ENCODE measurements at places on chromosomes 3 and 15. TPM values are rescaled to one million over a fixed set of nuclear protein-coding genes. Genes with fewer than 3 reads are reported as not detected.

Gene SPATA12
- polyA plus RNA-seq, result not detected

- no peak for DNase-seq
These were observed 273.6 kb upstream of the PROK2 start for GRCh38 chr3:72058493-72059081.

DNA sequence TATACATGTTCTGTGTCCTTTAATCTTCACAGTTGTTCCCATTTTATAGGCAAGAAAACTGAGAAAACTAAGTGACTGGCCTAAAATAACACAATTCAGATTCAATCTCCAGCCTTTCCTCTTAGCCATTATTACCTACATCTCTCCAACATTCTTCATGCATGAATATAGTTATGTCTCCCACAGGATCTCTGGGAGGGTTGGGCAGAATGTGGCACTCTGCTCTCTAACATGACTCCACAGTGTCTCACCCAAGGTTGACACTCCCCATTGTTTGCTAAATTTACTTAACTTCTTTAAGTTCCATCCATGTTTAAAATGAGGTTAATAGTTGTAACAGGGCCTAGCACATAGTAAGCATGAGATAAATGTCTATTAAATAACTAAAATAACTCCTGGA, 276.3 kb downstream of the ERC2 start:
- DNase-seq, result no peak

Gene SLC22A14
- not detected for polyA plus RNA-seq

GRCh38 chr15:32959077-32959476, 235.4 kb downstream of the FMN1 start:
- DNase-seq, result no peak

- peak; percentile 17 for DNase-seq
These were observed 922 bp downstream of the RAB11A start for GRCh38 chr15:65869954-65870871.

- DNase-seq, result peak; percentile 76
These were observed 19.4 kb upstream of the KIF23 start for GRCh38 chr15:69394556-69395282.

DNA sequence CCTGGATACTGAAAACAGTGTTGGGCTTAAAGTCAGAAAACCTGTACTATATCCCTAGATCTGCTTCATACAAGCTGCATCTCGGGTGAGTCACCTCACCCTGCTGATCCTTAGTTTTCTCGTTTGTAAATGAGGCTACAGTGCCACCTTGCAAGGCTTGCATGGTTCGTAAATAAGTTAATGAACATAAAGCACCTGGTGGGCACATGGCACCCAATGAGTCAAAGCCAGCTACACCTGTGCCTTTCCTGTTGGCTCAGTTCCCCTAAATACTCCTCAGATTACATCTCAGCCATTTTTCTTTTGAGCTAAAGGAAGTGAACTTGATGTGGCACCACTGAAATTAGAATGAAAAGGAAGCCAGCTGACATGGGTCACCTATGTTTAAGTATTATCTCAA, 26.5 kb downstream of the RTP1 start:
- no peak for DNase-seq

DNA sequence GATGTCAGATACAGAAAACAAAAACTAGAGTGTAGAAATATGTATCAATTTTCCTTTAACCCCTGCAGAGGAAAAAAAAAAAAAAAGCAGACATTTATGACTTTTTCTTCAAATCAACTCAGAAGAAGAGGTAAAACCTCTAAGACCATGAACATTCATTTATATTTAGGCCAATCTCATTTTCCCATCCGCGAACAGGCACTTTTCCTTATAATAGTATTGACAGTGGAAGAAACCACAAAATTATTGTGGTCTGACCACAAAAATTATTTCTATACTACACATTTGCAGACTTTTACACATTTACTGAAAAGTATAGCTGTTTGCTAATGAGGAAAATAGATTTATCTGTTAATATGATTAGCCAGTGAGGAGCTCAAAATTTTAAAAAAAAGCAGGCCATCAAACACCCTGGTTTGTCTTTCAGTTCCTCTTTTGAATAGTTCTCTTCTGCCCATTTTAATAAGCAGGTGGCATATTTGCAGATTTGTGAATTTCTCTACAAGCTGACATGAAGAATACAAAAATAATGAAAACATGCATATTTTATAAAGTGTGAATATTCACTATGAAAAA, 5.7 kb downstream of the OSBPL11 start:
- peak; percentile 57 for DNase-seq

- DNase-seq, result no peak
These were observed 66.0 kb downstream of the DCUN1D1 start for GRCh38 chr3:182914341-182914740.

DNA sequence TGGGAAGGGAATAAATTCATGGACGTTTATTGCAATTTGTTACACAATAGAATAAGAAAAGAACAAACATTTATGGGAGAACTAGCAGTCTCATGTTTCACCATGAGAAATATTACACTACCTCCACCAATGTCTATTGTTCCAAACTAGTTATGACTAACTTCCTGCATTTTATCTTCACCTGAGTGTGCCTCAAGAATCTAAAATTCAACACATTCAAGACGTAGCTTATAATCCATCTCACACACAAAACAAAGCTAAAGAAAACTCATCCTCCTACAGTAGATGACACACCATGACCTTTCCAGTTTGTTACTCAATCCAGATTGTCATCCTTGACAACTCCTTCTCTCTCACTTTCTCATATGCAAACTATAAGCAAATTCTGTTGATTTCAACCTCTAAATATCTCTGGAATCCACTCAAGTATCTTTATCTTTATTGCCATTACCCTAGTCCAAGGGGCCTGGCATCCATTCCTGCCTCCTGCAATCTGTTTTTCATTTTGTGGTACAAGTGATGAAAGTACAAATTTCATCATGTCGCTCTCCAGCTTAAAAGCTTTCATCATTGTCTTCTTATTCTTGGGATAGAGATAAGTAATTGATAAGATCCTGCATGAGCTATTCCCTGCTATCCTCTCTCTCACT, 229.9 kb downstream of the NR2F2 start:
- no peak for DNase-seq

DNA sequence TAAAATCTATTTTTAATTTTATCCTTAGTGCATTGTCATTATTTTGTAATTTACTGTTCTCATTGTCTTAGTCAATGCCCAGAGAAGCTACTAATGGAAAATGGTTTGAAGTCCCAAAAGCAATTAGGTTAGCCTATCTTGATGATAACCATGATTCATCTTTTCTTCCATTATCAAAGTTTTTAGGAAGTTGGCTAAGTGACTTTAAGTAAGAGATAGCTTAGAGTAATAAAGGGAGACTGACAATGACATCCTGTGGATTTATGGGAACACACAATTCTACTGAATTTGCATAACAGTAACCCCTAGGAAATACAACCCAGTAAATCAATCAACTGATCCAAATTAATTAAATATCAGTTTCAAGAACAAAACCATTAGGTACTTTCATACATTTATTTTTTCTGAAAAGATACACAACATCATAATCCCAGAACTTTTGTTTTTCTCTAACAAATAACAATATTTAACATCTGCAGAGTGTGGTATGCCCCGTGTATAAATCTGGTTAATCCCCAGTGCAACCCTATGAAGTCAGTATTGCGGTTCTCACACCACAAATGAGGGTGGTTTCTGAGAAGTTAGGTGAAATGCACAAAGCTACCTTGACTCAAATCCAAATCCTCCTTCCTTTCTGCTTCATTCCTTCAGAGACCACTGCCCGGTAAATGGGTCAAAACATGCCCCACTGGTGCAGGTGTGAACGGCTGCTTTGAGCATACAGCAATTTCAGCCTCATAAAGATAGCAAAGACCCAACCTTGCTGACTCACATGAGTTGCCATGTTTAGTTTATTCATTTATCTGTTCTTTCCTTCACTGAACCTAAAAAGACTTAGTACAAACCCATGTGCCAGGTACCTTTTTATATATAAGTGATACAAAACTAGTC, 202.1 kb downstream of the TBL1XR1 start:
- no peak for DNase-seq

Gene RABL3
- polyA plus RNA-seq, result 21.3 TPM

- DNase-seq, result no peak
These were observed 88.4 kb upstream of the TNFAIP8L3 start for GRCh38 chr15:51183076-51183475.

Gene GOLGA6D
- polyA plus RNA-seq, result not detected

DNA sequence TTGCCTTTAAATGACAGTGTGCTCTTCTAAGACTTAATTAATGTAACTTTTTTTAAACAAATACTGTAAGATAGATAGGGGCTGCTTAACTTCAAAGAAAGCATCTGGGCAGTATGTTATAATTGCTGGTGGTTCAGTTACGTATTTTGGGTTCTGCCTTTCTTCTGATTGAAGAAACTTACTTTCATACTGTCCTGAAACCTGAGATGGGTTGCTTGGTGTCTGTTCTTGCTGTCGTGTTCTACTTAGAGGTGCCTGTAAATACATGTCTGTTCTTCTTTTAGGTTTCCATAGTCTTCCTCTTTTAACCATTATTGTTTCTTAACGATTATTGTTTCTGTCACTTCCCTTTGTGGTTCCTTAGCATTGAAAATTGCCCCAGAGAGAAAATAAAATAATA, 297.7 kb upstream of the CHRM5 start:
- no peak for DNase-seq

DNA sequence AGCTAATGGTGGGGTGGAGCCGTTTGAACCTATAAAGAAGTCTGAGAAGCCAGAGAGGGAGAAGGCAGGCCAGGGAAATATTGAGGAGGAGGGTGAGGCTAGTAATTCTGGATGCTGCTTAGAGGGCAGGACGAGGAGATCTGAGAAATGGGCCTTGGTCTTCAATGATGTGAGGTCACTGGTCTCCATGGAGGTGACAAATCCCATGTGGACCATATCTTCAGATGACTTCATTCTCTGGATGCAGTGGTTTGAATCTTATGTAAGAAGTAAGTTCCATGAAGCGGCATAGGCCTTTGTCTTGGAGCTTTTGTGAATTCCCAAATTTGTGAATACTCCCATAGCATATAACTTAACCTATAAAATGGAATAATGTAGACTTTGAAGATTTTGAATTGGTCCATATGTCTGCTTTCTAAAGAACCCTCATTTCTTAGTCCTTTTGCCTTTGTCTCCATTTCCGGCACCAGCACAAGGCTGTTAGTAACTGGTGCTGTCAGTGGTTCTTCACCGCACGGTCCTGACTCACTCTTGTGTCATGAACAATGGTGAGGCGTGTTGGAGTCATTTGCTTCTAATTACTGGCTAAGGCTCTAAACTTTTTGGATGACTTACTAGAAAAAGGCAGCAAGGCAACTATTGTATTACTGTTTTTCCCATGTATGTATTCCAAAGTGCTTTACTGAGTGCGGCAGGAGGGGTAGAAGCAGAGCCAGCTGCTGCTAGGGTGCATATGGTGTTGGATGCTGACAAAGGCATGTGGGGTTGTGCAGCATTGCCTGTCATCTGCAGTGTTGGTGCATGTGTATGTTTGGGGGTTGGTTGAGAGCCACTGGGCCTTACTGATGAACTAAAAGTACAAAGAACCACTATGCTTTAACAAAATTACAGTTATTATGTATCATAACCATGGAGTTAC, 279.3 kb upstream of the C2CD4B start:
- no peak for DNase-seq

GRCh38 chr3:20069178-20069532, 28.9 kb downstream of the KAT2B start:
- DNase-seq, result no peak

- no peak for DNase-seq
These were observed 445.8 kb upstream of the NAALADL2 start for GRCh38 chr3:174413062-174413912.

Gene UBR1
- 19.9 TPM for polyA plus RNA-seq

GRCh38 chr3:140545197-140545596, 132.7 kb upstream of the TRIM42 start:
- no peak for DNase-seq
